ENCODE measurements at places on chromosomes 1 and 21.

DNA sequence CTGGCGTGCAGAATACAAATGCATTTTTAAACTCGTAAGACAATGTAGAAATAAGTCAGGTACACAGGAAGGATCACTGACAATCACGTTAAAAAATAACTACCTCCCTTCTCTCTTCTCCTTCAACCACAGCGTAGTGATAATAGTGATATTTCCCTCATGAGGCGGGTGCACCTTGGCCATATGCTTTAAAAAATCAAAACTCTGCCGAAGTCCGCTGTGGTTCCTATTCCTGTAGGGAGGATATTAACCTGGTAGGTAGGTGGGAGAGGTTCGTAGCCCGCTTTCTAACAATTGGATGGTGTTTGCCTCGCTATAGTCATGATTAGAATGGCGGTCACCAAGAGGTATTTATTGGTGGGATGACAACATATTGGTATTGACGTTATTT is 732 bp downstream of the GREM2 start:
- no peaks in the 10 kb centered on the region for H3K36me3 ChIP-seq
- no peak for ATAC-seq
- H3K27me3 ChIP-seq = peaks cover 36% of the 10 kb centered on the region
- no peak overlapping the region for H3K27ac ChIP-seq

DNA sequence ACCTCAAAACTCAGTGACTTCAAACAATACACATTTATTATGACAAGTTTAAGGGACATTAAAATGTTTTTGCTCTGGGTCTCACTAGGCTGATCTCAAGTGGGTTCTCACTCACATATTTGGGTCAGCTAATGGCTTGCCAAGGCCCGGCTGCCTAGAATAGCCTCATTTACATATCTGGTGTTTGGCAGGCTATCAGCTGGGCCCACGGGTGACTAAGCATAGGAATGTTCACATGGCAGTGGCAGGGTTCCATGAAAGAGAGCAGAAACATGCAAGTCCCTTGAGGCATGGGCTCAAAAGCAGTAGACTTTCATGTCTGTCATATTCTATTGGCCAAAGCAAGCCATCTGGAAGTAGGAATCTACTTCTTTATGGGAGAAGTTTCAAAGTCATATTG is 492.6 kb downstream of the KCNT2 start:
- no peaks in the 10 kb centered on the region for H3K36me3 ChIP-seq
- no peak overlapping the region for H3K4me3 ChIP-seq
- no peak overlapping the region for H3K27ac ChIP-seq
- H3K4me1 ChIP-seq = no peaks in the 10 kb centered on the region

- H3K27ac ChIP-seq = no peak overlapping the region
- H3K27me3 ChIP-seq = no peaks in the 10 kb centered on the region
- no peak for ATAC-seq
Measured at GRCh38 chr21:41328660-41329607, 12.3 kb downstream of the FAM3B start.

DNA sequence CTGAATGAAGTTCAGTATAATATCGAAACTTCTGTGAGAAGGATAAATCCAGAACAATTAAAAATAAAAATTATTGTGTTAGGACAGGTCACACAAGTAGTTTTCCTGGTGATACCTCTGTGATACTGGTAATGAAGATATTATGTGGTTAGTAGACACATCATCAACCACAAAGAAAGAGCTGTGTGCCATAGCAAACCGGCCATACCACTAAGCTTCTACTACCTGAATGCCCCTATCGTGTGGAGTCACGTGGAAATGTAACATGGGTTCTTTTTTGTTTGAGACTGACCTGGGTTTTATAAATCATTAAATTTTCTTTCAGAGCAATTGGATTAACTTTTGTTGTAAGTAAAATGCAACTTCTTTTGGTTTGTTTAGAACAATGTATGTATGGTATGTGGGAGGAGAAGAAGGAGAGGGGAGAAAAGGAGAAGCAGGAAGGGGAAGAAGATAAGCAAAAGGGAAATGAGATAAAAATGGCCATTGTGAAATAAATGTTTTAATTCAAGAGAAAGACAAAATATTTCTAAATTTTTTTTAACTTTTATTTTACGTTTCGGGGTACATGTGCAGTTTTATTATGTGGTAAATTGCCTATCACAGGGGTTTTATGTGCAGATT is 58.2 kb upstream of the LRRC8B start:
- no peak overlapping the region for H3K27ac ChIP-seq
- H3K4me1 ChIP-seq = no peaks in the 10 kb centered on the region
- H3K4me3 ChIP-seq = no peak overlapping the region
- no peaks in the 10 kb centered on the region for H3K36me3 ChIP-seq
- no peak for ATAC-seq

DNA sequence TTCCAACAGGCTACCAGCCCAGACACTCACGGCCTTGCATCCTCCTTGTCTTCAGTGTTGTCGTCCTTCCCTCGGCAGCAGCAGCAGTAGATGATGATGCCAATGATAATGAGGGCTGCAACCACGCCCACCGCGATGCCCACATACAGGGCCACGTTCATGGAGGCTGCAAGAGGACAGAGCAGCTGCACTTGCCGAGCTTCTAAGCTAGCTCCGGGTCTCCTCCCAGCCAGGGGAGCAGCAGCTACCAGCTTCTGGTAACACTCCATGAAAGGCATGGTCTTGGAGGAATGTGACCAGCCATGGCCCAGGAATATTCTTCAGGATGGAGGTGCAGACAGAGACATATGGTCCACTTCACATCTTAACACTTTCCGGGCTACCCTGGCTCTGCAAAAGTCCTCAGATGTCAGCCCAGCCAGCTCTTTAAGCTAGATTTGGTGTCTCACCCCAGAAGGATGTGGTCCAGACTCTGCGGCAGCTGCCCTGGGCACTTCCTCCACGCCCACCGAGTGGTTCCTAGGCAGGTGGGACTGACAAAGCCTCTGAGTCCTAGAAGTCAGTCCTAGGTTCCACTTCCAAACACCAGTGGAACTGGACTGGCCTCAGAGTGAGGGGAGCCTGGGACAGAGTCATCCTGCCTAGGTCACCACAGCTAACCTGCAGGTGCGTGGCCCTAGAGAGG is 35.1 kb downstream of the GPA33 start:
- no peak for ATAC-seq
- no peaks in the 10 kb centered on the region for H3K36me3 ChIP-seq
- no peak overlapping the region for H3K4me3 ChIP-seq

DNA sequence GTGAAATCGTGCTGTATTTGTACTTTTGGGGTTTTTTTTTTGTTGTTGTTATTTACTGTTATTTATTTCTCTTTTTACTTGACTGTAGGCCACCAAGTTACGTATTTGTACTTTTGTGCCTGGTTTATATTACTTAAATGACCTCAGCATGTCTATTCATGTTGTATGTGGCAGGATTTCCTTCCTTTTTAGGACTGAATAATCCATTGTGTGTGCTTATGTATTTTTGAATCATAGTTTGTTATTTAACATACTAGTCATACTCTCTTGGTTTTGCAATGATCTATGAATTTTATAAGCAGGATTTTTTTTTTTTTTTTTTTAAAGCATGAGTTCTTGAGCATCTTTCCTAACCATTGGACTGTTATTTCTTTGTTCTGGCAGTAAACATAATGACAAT is 51.2 kb downstream of the RNF2 start:
- H3K27me3 ChIP-seq = no peaks in the 10 kb centered on the region
- H3K4me1 ChIP-seq = no peaks in the 10 kb centered on the region
- no peak overlapping the region for H3K27ac ChIP-seq
- ATAC-seq = no peak

DNA sequence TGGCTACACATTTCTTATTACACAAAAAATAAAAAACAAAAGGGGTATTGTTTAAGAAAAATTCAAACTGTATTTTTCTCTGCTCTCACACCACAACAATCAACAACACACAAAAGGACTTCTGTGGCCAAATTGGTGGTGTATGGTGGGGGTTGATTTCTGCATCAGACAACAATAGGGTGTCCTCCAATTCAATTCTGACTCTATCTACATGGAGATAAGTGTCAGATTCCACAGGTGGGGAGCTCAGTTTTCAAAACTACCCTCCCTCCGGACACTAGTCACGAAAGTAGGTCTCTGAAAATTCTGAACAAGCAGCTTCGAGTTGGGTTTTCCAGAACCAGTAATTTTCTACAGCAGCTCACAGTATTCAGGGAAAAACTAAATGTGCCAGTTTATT is 744.9 kb upstream of the NCAM2 start:
- no peak overlapping the region for H3K27ac ChIP-seq
- no peaks in the 10 kb centered on the region for H3K4me1 ChIP-seq
- no peak overlapping the region for H3K4me3 ChIP-seq
- no peaks in the 10 kb centered on the region for H3K27me3 ChIP-seq
- H3K36me3 ChIP-seq = no peaks in the 10 kb centered on the region

GRCh38 chr1:84668185-84668584 is 22.1 kb downstream of the SSX2IP start:
- peak; percentile 51 for ATAC-seq
- no peak overlapping the region for H3K27ac ChIP-seq
- H3K4me1 ChIP-seq = no peaks in the 10 kb centered on the region
- H3K27me3 ChIP-seq = no peaks in the 10 kb centered on the region
- H3K4me3 ChIP-seq = no peak overlapping the region
- H3K36me3 ChIP-seq = no peaks in the 10 kb centered on the region

GRCh38 chr1:49136738-49137251 is 360.1 kb upstream of the BEND5 start:
- no peak for ATAC-seq
- no peaks in the 10 kb centered on the region for H3K36me3 ChIP-seq
- H3K27ac ChIP-seq = no peak overlapping the region
- no peak overlapping the region for H3K4me3 ChIP-seq
- no peaks in the 10 kb centered on the region for H3K4me1 ChIP-seq
- no peaks in the 10 kb centered on the region for H3K27me3 ChIP-seq

DNA sequence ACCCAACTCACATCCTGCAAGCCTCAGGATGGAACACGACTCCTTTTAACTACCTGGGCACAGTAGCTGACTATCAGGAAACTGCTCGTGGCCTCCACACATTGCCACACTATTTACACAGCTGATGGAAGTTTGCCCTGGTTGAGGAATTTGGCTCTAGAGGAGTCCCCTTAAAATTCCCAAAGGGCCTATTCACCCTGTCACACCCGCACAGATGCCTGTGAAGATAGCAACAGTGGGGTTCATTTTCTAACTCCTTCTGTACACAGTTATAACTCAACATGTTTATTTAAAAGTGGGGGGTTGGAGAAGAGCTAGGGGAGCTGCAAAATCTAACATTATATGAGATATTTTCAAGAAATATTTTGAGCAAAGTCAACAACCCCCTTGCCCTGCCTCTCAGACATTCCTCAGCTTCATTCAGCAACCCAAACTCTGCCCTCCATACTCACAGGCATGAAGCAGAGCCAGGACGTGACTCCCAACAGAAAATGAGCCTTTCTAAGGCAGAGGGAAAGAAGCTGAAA is 35.8 kb upstream of the CCN1 start:
- no peaks in the 10 kb centered on the region for H3K4me1 ChIP-seq
- H3K36me3 ChIP-seq = no peaks in the 10 kb centered on the region
- no peak for ATAC-seq

DNA sequence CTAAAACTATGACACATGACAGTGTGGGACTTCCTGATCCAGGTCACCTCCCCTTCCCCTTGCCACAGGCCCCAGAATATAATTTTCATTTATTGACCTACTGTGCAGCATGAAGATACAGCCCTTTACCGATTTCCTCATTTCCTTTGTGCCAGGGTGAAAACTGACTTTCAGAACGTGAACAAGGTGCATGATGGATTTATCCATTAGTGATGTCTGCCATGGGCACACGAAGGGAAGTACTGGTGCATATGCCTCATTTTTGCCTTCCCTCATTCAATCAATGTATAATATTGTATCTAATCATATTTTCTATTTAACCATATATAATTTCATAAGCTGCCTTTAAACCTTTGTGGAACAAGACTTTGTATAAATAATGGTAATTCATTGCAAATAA is 144.4 kb upstream of the WNT4 start:
- no peaks in the 10 kb centered on the region for H3K36me3 ChIP-seq
- no peaks in the 10 kb centered on the region for H3K4me1 ChIP-seq
- no peak for ATAC-seq
- H3K27ac ChIP-seq = no peak overlapping the region
- H3K27me3 ChIP-seq = peaks cover 42% of the 10 kb centered on the region
- no peak overlapping the region for H3K4me3 ChIP-seq

- no peak overlapping the region for H3K4me3 ChIP-seq
- no peaks in the 10 kb centered on the region for H3K27me3 ChIP-seq
- H3K4me1 ChIP-seq = no peaks in the 10 kb centered on the region
- ATAC-seq = no peak
Measured at GRCh38 chr1:78665809-78666208, 16.2 kb downstream of the IFI44 start.

GRCh38 chr1:74937176-74937575 is 197.0 kb upstream of the LHX8 start:
- no peaks in the 10 kb centered on the region for H3K4me1 ChIP-seq
- no peak overlapping the region for H3K4me3 ChIP-seq
- no peak overlapping the region for H3K27ac ChIP-seq
- H3K36me3 ChIP-seq = no peaks in the 10 kb centered on the region

- H3K27me3 ChIP-seq = no peaks in the 10 kb centered on the region
- ATAC-seq = no peak
- no peaks in the 10 kb centered on the region for H3K36me3 ChIP-seq
- H3K27ac ChIP-seq = no peak overlapping the region
- H3K4me3 ChIP-seq = no peak overlapping the region
- no peaks in the 10 kb centered on the region for H3K4me1 ChIP-seq
Measured at GRCh38 chr1:101388904-101389546, 152.2 kb downstream of the S1PR1 start.

GRCh38 chr1:86914601-86914997 is at the start of gene HS2ST1:
Gene HS2ST1 (plus strand): TSS chr1:86914635.
- H3K4me3 ChIP-seq = peak within 1 kb of the TSS; percentile 94
- H3K36me3 ChIP-seq = peaks cover 9% of the 10 kb centered on the region
- H3K27ac ChIP-seq = peak within 1 kb of the TSS; percentile 90

DNA sequence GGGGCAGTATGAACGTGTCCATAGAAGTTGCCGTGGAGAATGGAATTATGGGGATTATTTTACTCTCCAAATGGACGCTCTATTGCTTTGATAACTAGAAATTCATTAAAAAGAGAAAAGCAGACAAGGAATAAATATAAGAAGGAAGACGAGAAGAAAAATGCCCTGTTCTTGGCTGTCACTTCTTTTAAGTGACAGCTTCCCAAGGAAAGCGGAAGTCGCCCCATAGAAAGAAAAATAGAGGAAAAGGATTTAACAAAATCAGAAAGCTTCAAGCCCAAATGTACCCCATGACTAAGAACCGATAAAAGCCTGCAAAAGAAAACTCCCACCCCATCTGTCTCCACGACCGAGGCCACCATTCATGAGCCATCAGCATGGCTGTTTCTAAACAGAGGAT is 85.7 kb downstream of the TAS1R2 start:
- no peaks in the 10 kb centered on the region for H3K4me1 ChIP-seq
- no peaks in the 10 kb centered on the region for H3K36me3 ChIP-seq
- H3K4me3 ChIP-seq = no peak overlapping the region
- H3K27me3 ChIP-seq = peaks cover 88% of the 10 kb centered on the region
- no peak overlapping the region for H3K27ac ChIP-seq

GRCh38 chr1:53060579-53060978 is 1.4 kb upstream of the PODN start:
- H3K27ac ChIP-seq = peak overlapping the region; percentile 81
- H3K4me1 ChIP-seq = peaks cover 43% of the 10 kb centered on the region
- ATAC-seq = peak; percentile 18
- no peak overlapping the region for H3K4me3 ChIP-seq
- H3K27me3 ChIP-seq = peaks cover 36% of the 10 kb centered on the region

- no peaks in the 10 kb centered on the region for H3K4me1 ChIP-seq
- ATAC-seq = no peak
- H3K36me3 ChIP-seq = no peaks in the 10 kb centered on the region
- no peak overlapping the region for H3K27ac ChIP-seq
- H3K4me3 ChIP-seq = no peak overlapping the region
Measured at GRCh38 chr1:72635719-72636118, 353.4 kb upstream of the NEGR1 start.
